ENCODE measurements at places on chromosomes 1 and 21. TPM values are rescaled to one million over a fixed set of nuclear protein-coding genes. Genes with fewer than 3 reads are reported as not detected.

The ZNF692 gene
- total RNA-seq = 68.9 TPM

The CXADR gene
- total RNA-seq = 0.99 TPM

The ADCY10 gene
- 0.41 TPM for total RNA-seq

The LRRC38 gene
- not detected for total RNA-seq

The SYT14 gene
- total RNA-seq = not detected

The RXRG gene
- not detected for total RNA-seq

The KCNK1 gene
- total RNA-seq = not detected

The CLEC20A gene
- not detected for total RNA-seq

The PAX7 gene
- not detected for total RNA-seq

The PIGC gene
- total RNA-seq = 35.8 TPM

The BRDT gene
- not detected for total RNA-seq

DNA sequence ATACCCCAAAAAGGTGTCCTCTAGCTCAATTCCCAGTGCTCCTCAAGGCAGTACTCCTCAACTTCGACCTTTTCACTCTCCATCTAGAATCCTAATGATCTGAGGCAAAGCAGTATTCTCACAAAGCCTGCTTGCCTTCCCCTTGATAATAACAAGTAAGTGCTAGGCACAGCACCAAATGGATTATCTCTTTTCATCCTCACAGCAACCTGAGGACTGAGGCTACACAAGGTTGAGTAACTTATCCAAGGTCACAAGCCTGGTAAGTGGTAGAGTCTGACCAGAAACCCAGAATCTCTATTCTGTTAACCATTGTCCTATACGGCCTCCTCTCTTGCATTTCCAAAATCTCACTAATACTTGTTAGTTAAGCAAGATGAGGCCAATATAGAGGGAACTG is 5.1 kb downstream of the SYDE2 start:
- H3K4me1 ChIP-seq = peaks cover 38% of the 10 kb centered on the region
- H3K27me3 ChIP-seq = no peaks in the 10 kb centered on the region
- no peaks in the 10 kb centered on the region for H3K36me3 ChIP-seq
- no peak for DNase-seq

DNA sequence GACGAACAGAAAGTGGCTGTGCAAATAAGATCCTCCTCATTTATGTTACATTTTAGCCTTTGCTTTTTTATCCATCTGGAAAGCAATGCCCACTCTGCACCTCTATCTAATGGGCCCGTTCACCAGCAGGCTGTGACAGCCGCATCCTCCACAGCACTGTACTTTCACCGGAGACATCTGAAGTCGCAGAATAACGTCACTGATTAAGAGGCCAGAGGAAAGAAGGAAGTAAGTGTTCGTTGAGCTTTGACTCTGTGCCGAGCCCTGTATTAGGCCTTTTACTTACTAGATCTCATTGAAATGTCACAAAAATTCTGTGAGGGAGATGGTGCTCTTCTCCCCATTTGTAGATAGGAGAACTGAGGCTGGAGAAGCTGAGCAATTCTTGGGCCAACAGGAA is 62.3 kb downstream of the KAZN start:
- DNase-seq = no peak
- H3K27ac ChIP-seq = no peak overlapping the region
- no peaks in the 10 kb centered on the region for H3K36me3 ChIP-seq
- H3K4me1 ChIP-seq = no peaks in the 10 kb centered on the region
- no peak overlapping the region for H3K4me3 ChIP-seq

- peaks cover 17% of the 10 kb centered on the region for H3K27me3 ChIP-seq
- DNase-seq = no peak
- peaks cover 32% of the 10 kb centered on the region for H3K4me1 ChIP-seq
Measured at GRCh38 chr1:47440599-47441081, 2.8 kb downstream of the FOXD2 start.

DNA sequence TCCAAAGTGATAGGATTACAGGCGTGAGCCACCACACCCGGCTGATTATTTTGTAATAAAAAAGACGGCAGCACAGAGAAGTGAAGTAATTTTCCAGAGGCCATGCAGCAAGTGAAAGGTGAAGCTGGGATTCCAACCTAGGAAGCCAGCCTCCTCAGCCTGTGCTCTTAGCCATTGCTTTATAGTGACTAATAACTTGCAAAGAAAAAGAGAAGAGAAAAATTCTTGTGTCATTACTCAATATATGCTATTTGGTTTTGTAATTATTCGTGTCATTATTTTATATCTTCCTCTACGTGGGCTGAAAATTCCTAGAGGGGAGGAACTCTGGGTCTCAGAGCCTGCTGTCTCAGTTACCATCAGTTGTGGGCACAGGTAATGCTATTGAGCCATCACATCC is 1.6 kb upstream of the IER5 start:
- H3K36me3 ChIP-seq = no peaks in the 10 kb centered on the region
- H3K4me3 ChIP-seq = no peak overlapping the region
- no peaks in the 10 kb centered on the region for H3K27me3 ChIP-seq
- peaks cover 32% of the 10 kb centered on the region for H3K4me1 ChIP-seq
- no peak for DNase-seq
- no peak overlapping the region for H3K27ac ChIP-seq

DNA sequence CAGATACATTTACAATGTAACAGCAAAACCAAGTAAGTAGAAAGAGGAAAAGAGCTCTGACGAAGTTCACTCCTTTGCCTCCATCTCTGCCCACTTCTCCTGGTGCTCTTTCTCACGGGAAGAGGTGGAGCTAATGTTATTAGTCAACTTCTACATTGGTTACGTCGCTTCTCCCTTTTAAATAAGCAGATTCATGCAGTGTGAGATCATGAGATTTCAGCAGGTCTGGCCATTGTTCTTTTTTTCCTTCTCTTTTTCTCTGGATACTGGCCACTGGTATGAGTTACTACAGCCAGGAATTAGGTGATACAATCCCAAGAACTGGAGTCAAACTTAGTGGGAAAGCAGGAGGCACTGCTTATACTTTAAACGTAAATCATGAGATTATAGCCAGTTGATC is 207.1 kb downstream of the AKT3 start:
- H3K36me3 ChIP-seq = peaks cover 71% of the 10 kb centered on the region
- no peak overlapping the region for H3K4me3 ChIP-seq
- no peaks in the 10 kb centered on the region for H3K27me3 ChIP-seq
- no peak overlapping the region for H3K27ac ChIP-seq
- DNase-seq = no peak

DNA sequence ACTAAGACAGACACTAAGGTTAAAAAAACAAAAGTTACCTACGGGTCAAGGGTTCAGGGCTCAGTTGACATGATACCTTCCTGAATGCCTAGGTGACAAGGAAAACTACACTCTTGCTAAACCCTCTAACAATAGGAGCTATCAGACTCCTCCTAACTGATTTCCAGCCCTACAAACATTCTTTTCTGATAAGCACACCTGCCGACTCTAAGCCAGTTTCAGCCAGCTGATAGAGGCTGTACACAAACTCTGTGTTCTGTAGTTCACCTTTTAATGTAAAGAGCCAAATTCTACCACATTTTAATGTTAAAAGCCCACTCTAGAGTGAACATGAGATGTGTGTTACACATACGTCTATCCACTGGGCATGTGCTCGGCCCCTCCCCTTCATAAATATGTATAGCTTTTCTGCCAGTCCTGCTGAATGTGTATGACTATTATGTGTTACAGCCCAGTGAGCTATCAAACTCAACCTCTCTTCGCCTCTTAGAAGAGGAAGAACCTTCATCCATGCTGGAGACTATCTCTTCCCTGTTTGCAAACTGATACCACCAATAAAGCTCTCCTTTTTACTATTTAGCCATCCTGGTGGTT is 40.0 kb upstream of the FAM163A start:
- no peak for DNase-seq
- H3K27me3 ChIP-seq = no peaks in the 10 kb centered on the region
- H3K27ac ChIP-seq = no peak overlapping the region
- no peaks in the 10 kb centered on the region for H3K4me1 ChIP-seq
- no peaks in the 10 kb centered on the region for H3K36me3 ChIP-seq

- no peak for DNase-seq
- no peak overlapping the region for H3K4me3 ChIP-seq
- H3K4me1 ChIP-seq = no peaks in the 10 kb centered on the region
- H3K27ac ChIP-seq = no peak overlapping the region
- no peaks in the 10 kb centered on the region for H3K36me3 ChIP-seq
Measured at GRCh38 chr1:14804626-14805025, 206.1 kb downstream of the KAZN start.

- no peak for DNase-seq
- no peaks in the 10 kb centered on the region for H3K4me1 ChIP-seq
- H3K27ac ChIP-seq = peak overlapping the region; percentile 2
Measured at GRCh38 chr1:172135076-172135672, 285.3 kb upstream of the C1orf105 start.

GRCh38 chr1:66563094-66563800 is 29.3 kb downstream of the SGIP1 start:
- no peak overlapping the region for H3K4me3 ChIP-seq
- no peak overlapping the region for H3K27ac ChIP-seq
- H3K27me3 ChIP-seq = peaks cover 9% of the 10 kb centered on the region
- DNase-seq = no peak
- no peaks in the 10 kb centered on the region for H3K36me3 ChIP-seq

GRCh38 chr1:156727926-156728598 is at the start of gene METTL25B:
METTL25B (plus strand) TSS chr1:156728469; CDS start chr1:156729105, 636 bp downstream.
- peaks cover 6% of the 10 kb centered on the region for H3K36me3 ChIP-seq
- DNase-seq = peak; percentile 65
- no peaks in the 10 kb centered on the region for H3K27me3 ChIP-seq
- peaks cover 24% of the 10 kb centered on the region for H3K4me1 ChIP-seq

DNA sequence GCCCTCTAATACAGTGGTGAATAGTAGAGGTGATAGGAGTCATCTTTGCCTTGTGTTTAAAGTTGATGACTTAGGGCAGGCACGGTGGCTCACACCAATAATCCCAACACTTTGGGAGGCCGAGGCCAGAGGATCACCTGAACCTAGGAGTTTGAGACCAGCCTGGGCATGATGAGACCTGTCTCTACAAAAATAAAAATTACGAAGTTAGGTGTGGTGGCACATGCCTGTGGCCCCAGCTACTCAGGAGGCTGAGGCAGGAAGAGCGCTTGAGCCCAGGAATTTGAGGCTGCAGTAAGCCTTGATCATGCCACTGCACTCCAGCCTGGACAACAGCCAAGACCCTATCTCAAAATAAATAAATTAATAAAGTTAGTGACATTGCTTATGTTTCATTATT is 26.6 kb downstream of the CAPZA1 start:
- peak overlapping the region; percentile 48 for H3K27ac ChIP-seq
- no peak for DNase-seq
- H3K4me1 ChIP-seq = peaks cover 12% of the 10 kb centered on the region
- H3K36me3 ChIP-seq = peaks cover 21% of the 10 kb centered on the region
- no peaks in the 10 kb centered on the region for H3K27me3 ChIP-seq

DNA sequence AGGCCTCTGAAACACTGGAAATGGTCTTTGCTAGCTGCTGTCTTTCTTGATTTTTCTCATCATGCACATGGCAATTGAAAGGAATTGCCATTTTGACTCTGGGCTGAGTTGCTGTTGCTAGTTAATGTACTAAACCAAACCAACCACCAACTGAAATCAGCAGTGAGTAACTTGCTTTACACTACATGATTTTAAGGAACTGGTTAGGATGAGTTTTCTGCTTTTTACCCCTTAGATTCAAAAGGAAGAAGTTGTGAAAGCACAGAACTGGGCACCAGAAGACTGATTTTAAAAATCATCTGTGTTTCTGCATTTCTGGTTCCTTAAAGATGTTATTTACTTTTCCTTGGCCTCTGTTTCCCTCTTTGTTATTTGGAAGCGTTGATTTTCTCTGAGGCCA is 361.9 kb downstream of the HLX start:
- no peak overlapping the region for H3K4me3 ChIP-seq
- no peaks in the 10 kb centered on the region for H3K36me3 ChIP-seq
- H3K27ac ChIP-seq = no peak overlapping the region
- no peak for DNase-seq
- no peaks in the 10 kb centered on the region for H3K27me3 ChIP-seq

DNA sequence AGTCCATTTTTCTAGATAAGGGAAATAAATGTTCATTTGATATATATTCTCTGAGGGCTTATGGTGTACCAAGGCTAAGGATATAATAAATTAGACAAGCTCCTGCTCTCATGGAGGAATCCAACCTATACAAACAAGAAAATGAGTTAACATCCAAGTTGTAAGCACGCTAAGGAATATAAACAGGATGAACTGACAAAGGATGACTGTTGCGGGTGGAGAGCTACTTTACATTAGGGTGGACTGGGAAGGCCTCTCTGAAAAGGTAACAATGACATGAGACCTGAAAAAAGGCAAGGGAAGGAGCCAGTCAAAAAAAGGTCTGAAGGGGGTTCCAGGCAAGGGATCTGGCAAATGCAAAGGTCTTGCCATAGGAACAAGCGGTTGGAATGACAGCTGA is 3.1 kb downstream of the BCAR3 start:
- no peak overlapping the region for H3K4me3 ChIP-seq

GRCh38 chr21:15992171-15992570 is 262.4 kb downstream of the USP25 start:
- H3K4me3 ChIP-seq = no peak overlapping the region
- no peak overlapping the region for H3K27ac ChIP-seq
- no peak for DNase-seq
- no peaks in the 10 kb centered on the region for H3K36me3 ChIP-seq

- no peak overlapping the region for H3K4me3 ChIP-seq
- H3K27me3 ChIP-seq = peaks cover 9% of the 10 kb centered on the region
- no peak for DNase-seq
- H3K4me1 ChIP-seq = no peaks in the 10 kb centered on the region
Measured at GRCh38 chr1:162912061-162912667, 51.2 kb upstream of the CCDC190 start.

GRCh38 chr1:231170875-231171274 is 9.0 kb downstream of the TRIM67 start:
- no peak overlapping the region for H3K27ac ChIP-seq
- peaks cover 43% of the 10 kb centered on the region for H3K27me3 ChIP-seq
- H3K4me1 ChIP-seq = no peaks in the 10 kb centered on the region
- DNase-seq = no peak
- no peaks in the 10 kb centered on the region for H3K36me3 ChIP-seq

DNA sequence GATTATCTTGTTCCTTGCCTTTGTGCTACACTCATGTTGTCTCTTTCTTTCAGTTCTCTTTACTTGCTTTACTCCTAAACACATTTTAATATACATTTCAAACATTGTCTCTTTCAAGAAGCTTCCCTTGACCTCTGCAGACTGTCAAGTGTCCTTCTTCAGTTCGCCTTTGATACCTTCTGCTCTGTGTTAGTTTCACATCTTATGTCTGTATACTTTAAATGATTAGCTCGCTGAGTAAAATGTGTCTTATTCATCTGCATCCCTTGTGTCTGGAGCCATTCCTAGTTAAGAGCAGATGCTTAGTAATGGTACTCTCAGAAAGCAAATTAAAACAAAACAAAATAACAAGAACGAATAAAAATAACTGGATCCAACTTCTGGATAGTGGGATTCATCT is 303.3 kb downstream of the S1PR1 start:
- no peaks in the 10 kb centered on the region for H3K4me1 ChIP-seq
- H3K4me3 ChIP-seq = no peak overlapping the region
- peaks cover 16% of the 10 kb centered on the region for H3K27me3 ChIP-seq
- H3K27ac ChIP-seq = no peak overlapping the region
- no peaks in the 10 kb centered on the region for H3K36me3 ChIP-seq
- DNase-seq = no peak

All from naive thymus-derived CD8-positive, alpha-beta T cell (primary cell).